ENCODE measurements at places on chromosomes 5 and 9. TPM values are rescaled to one million over a fixed set of nuclear protein-coding genes. Genes with fewer than 3 reads are reported as not detected.

GRCh38 chr9:96871176-96871575 is 16.9 kb upstream of the ZNF782 start:
- no peak for DNase-seq

DNA sequence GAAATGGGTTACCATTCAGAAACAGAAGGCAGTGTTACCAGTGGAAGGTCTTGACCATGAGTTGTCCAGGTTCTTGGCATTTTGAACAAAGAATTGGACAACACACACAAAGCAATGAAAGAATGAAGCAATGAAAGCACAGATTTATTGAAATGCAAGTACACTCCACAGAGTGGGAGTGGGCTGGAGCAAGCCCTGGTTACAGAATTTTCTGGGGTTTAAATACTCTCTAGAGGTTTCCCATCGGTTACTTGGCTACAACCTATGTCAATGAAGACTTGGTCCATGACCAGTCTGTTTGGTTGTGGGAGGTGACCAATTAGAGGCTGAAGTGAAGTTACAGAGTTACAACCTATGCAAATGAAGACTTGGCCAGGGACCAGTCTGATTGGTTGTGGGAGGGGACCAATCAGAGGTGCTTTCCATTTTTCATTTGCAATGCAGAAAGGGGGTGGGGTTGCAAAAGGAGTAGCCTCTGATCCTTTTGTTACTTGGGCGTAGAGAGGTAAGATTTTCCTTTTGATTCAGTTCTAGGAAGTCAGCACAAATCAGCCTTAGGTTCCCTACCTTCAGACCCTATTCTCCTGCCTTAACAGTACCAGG is 71.7 kb upstream of the SPRY4 start:
- no peak for DNase-seq

VCAN gene
- polyA plus RNA-seq, result 0.66 TPM

DNA sequence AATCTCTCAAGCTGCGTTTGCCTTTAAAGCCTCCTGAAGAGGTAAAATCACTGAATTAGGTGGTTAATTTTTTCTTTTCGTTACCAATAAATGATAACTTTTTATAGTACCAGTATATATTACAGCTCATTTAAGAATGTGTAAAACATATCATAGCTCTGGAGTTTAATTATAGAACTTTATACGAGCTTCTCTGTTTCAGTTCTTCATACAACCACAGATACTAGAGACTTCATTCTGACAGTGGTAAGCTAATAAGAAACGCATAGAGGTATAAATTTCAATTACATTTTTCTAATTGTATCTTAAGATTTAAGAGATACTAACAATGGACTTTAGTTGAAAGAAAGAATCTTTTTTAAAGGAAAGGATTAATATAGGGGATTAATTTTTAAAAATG is 73.9 kb downstream of the PBX3 start:
- no peak for DNase-seq

DNA sequence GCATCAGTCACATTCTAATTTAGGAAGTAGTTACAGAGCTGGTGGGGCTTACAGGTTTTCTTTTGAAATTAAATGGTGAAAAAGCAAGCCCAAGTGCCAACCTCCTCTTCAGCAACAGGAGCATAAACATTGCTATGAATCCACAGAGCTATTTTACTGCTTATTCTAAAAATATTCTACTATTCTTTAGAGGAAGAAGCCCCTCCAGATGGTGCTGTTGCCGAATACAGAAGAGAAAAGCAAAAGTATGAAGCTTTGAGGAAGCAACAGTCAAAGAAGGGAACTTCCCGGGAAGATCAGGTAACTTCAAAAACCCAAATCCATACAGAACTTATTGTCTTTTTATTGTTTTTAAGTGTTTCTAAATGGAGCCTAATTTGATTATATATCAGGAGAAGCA is 202.8 kb downstream of the CWC27 start:
- DNase-seq, result no peak

DNA sequence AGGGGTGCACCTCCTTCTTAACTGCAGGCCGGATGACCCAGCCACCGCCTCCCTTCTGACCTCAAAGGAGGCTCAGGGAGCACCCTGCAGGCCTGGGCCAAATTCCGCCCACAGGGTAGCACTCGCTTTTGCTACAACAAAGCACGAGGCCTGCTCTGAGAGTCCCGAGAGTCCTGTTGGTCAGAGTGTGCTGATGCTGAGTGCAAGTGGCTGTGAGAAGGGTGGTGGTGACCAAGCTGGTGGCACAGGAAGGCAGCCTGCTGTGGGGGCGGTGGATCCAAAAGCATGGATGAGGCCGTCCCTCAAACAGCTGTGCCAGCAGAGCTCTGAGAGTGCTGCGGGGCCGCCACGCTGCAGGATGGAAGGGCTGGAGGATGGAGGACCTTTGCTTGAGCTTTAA is 101.8 kb downstream of the AK8 start:
- DNase-seq, result no peak

- DNase-seq, result no peak
These were observed 72.5 kb downstream of the PHF2 start for GRCh38 chr9:93648836-93649235.

DNA sequence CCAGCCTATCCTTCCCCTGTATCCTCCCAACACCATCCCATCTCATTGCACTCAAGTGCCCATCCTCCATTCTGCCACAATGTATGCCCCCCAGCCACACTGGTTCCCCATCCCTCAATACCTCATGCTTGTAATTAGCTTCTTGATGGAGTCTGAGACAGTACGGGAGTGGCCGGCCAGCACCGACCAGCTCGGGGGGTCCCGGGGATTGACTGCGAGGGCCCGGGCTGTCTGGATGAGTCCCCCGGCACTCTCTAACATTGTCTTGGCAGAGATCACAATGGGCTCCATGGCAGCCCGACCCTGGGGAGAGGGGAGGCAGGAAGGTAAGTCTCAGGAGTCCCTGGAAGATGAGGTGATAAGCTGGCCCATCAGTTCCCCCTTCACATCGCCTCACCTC is 17.2 kb upstream of the TPM2 start:
- DNase-seq, result no peak

STXBP1 gene
- polyA plus RNA-seq, result not detected

GRCh38 chr9:95822015-95822414 is 53.5 kb upstream of the ERCC6L2 start:
- DNase-seq, result no peak

DNA sequence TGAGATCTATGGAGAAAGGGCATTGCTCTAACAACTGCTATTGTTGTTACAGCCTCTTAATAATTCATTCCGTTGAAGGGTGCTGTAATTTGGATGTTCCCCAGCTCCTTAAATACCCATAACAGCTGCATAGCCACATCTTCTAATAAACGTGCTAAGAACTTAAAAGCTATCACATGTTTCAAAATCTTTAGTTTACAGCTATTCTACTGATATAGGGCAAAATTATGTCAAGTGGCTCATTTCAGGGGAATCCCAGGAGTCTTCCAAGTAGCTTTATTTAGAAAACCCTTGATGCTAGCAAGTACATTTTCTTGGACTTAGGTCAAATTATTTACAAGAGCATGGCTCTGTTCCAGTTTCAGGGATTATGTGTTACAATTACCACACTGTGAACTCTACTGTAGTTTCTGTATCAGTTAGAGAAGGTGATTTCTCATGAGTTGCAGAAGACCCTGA is 990.4 kb upstream of the ACO1 start:
- DNase-seq, result no peak

- no peak for DNase-seq
These were observed 6.5 kb downstream of the ZNF462 start for GRCh38 chr9:106869458-106869857.
